Stimulated activated naive CD8-positive, alpha-beta T cell treated with anti-CD3 and anti-CD28 coated beads, Interleukin-15, Interleukin-2, amounts not matched to agents 100 U/mL and 50 U/mL, for 24 hours (primary cell): ENCODE measurements at places on chromosomes 12 and 14.

GRCh38 chr12:103901518-103902173 lies 28.6 kb upstream of the HSP90B1 start:
- no peak for DNase-seq

DNA sequence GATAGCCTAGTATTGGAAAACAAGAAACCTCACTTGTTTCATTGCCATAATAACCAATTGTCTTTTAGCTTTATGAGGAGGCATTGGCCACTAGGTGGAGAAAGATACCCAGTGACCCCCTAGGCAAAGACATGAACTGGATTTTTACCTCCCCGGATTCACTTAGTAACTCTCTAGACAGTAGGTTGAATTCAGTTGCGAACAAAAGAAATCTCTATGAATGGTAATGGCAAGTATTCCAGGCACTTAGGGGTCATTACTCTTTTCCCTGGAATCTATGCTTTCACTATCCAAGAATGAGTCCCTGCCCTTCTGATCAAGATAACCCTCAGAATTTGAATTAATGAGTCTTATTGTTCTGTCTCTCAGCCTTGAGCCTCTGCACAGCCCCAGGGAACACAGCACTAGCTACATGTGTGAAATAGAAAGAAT lies 29.5 kb upstream of the RHOJ start:
- DNase-seq: no peak

DNA sequence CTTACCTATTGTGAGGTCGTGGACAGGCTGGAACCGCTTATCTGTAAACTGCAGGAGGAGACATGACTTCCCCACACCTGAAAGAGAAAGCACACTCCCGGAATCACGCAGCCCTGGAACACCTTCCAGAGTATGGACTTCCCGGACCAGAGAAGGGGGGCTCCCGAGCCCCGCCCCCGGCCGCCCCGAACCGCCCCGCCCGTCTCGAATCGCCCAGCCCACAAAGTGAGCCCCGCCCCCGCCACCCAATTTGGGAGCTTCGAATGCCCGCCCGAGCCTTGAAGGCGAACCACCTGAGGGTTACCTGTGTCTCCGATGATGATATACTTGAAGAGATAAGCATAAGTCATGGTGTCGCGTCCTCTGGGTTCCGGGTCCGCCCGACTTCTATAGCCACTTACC lies 235 bp downstream of the RAB2B start:
- peak; percentile 88 for DNase-seq

GRCh38 chr12:113237748-113238147 lies 16.5 kb downstream of the TPCN1 start:
- DNase-seq: no peak

- DNase-seq: no peak
Observed at GRCh38 chr12:70646850-70647249, 9.6 kb upstream of the PTPRB start.

- no peak for DNase-seq
Observed at GRCh38 chr12:95066091-95066855, 7.1 kb downstream of the NR2C1 start.

DNA sequence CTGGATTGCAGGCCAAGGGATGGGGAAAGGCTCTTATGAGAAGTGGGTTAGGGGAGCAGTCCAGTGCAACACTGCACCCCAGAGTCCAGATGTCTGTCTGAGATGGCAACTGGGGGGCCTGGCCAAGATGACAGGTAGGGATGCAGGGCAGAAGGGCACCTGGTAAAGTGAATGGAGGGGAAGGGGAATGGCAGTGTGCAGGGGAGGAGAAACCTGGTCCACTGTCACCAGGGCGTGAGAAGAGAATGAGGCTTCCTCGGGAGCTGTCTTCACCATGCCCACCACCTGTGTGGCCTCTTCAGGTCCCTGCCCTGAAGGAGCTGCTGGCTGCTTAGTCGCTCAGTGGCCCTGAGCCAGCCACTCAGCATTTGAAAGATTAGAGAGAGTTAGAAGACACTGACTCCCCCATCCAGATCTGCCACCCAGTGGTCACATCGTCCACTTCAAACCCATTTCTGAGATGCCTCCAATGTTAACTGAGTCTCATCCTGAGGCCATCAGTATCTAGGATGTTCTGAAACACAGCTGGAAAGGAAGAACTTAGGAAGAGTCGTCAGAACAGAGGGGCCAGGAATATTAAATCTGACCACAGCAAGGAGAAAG lies 57.3 kb downstream of the PLEKHG3 start:
- no peak for DNase-seq

DNA sequence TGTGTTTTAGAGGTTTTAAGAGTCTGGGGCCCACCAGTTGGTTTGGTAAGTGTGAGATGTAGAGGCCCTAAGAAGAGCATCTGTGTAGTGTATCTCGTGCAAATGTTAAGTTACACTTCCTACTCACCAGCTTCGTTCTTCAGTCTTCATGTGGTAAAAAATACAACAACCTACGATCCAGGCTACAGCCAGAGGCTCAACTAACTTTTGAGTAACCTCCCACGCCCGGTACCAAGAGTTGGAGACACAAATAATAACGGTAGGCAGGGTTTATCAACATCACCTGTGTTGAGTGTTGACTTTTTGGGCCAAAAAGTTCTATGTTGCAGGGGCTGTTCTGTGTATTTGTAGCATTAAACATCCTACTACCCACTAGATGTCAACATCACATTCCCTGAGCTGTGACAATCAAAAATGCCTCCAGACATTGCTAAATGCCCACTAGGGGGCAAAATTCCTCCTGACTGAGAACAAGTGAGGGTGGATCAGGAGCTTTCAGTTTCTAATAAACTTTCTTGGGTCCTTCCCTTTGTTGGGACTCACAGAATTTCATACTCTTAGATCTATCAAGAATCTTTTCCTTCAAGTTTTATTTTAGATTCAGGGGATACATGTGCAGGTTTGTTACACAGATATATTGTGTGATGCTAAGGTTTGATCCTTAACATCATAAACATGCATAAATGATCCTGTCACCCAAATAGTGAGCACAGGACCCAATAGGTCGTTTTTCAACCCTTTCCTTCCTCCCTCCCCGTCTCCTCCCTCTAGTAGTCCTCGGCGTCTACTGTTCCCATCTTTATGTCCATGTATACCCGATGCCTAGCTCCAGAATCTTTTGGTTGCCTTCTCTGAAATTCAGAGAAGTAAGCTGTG lies 94.7 kb downstream of the SLC2A13 start:
- peak; percentile 43 for DNase-seq

DNA sequence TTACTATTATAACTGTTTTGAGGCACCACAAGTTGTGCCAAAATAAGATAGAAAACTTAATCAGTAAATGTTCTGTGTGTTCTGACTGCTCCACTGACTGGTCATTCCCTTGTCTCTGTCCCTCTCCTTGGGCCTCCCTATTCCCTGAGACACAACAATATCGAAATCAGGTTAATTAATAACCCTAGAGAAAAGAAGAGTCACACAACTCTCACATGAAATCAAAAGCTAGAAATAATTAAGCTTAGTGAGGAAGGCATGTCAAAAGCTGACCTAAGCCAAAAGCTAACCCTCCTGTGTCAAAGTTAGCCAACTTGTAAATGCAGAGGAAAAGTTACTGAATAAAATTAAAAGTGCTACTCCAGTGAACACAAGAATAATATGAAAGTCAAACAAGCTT lies 53.8 kb upstream of the CCDC196 start:
- DNase-seq: no peak

- no peak for DNase-seq
Observed at GRCh38 chr12:122738571-122738970, 7.9 kb upstream of the HCAR1 start.

- DNase-seq: no peak
Observed at GRCh38 chr12:118237908-118238307, 102.0 kb downstream of the PEBP1 start.

DNA sequence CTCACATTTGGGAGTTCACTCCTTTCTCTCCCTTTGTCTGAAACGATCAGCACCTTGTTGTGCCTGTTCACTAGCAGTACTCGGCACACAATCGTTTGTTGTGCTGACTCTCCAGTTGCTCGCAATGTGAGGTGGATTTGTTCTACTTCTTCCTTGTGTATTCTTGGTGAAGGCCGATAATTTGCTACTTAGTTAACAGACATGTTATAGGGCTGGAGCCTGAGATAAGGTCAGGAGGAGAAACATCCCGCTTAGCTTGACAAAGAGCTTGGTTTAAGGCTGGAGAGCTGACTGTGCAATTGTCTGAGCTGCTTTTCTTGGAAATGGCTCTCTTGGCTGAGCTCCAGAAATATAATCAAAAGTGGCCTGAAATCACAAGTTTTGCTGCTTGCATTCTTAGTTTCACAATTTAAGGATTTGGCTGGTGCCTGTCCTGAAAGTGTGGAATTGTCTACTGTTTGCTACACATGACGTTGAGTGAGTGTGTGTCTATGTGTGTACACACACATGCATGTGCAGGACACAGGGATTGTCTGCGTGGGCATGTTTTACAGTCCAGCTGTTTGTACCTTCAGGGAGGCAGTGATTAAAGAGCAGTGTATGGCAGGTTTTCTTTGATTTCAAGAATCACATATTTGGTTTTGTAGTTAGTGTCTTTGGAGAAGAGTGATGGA lies 77.7 kb downstream of the ARF6 start:
- no peak for DNase-seq

- no peak for DNase-seq
Observed at GRCh38 chr14:35539969-35540368, 6.0 kb downstream of the INSM2 start.

DNA sequence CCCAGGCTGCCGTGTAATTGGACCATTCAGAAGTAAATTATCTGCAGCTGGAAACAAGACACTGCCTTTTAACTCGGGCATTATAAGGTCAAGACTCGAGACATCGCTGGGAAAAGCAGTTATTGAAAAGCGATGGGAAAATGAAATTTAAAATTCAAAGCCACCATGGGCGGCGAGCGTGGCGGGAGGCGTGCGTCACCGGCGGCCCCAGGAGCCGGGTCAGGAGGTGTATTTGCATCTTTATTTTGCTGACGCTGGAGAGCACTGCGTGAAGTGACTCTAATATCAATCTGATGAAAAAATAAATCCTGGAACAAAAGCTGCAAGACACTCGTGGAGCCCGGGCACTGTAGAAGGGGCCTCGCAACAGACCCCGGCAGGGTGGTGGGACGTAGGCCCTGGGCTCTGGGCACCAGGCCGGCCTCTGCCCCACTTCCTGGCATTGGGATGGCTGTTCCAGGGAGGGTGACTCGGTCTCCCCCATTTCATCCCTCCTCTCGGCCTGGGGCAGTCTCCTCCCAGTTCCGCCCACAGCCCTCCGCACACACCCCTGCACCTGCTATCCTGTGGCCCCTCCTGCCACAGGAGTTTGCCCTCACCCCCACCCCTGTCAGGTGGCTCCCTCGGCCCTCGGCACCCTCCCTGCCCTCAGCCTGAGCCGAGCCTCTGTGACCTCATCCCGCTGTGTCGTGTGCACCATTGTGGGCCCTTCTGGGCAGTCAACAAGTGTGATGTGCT lies 196.2 kb downstream of the KIF26A start:
- no peak for DNase-seq

DNA sequence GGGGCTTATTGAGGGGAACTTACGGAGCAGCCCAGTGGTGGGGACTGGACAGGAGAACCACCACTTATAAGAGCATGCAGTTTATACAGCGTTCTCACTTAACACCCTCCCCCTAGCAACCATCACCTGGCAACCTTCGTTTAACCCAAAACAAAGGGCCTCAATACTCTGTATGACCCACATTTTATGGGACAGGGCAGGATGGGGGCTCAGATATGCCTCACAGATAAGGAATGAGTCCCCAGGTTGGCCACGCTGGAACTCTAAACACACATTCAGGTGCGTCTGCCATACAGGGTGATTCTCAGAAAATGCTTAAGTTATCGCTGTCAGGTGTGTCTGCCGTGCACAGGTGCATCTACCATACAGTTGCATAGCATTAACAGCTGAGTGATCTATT lies 99.2 kb downstream of the GCH1 start:
- DNase-seq: no peak

DNA sequence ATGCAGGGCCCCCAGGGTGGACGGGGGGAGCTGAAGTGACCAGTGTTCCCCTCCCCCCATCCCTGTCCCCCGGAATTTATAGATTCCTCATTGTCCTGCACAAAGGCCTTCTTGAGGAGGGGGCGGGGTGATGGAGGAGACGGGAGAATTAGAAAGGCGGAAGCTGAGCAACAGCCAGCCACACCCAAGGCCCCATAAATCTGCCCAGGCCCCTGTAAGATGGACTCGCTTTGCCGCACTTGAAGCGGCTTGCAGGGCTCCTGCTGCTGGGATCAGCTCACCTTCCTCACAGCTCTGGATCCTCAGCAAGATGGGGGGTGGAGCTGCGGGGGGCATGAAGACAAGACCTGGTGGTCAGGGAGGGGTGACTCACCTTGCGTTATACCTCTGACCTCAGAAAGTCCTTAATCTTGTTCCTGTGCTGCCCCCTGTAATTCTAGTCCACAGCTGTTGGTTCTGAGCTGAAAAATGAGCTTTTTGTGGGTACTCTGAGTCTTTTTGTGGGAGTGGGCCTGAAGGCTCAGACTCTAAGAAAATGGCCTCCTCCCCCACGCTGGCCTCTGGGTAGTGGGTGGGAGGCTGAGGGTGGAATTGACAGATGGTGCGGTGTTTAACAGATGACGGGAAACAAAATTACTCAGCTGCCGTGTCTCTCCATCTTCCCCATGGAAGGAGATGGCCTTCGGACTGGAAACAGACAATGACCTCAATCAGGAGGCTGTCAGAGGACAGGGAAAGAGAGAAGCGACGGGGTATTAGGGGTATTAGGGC lies 15.8 kb upstream of the ANKRD33 start:
- no peak for DNase-seq

DNA sequence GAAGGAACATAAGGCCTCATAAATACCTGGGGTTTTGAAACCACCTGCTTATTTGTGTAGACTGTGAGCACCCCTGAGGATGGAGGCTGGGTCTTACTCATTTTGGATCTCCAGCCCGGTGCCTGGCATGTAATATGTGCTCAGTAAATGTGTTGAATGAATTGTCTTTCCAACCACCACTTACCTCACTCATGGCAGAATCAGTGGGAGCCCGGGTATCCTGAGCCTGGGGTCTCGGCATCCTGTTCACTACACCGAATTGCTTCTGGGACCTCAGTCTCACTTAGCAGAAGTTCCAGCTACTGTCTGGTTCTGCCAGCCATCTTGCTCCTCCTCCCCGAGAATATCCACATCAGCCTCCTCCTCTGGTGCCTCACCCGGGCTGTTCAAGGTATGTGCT lies 43.0 kb upstream of the CCND2 start:
- no peak for DNase-seq

GRCh38 chr14:65817011-65817410 lies 404.5 kb downstream of the FUT8 start:
- DNase-seq: no peak

GRCh38 chr14:81280136-81280791 lies 59.5 kb upstream of the GTF2A1 start:
- no peak for DNase-seq

GRCh38 chr14:37036669-37037341 lies 135.6 kb downstream of the SLC25A21 start:
- DNase-seq: no peak

- DNase-seq: peak; percentile 53
Observed at GRCh38 chr12:116222358-116222757, 55.1 kb downstream of the MED13L start.

- DNase-seq: no peak
Observed at GRCh38 chr14:21072031-21072473, 1.9 kb downstream of the ARHGEF40 start.

- DNase-seq: no peak
Observed at GRCh38 chr12:82746668-82747067, 60.0 kb downstream of the TMTC2 start.

GRCh38 chr12:64532734-64533351 lies 77.5 kb upstream of the RASSF3 start:
- no peak for DNase-seq

- no peak for DNase-seq
Observed at GRCh38 chr14:101492716-101493115, 68.6 kb upstream of the DIO3 start.

GRCh38 chr12:15497671-15498292 lies 175.5 kb downstream of the PTPRO start:
- no peak for DNase-seq
